ENCODE measurements at places on chromosomes 13 and 19. TPM values are rescaled to one million over a fixed set of nuclear protein-coding genes. Genes with fewer than 3 reads are reported as not detected.

NLRP11 gene
- total RNA-seq = not detected

MYBPC2 gene
- 1.9 TPM for total RNA-seq

NCLN gene
- 53.0 TPM for total RNA-seq

SACS gene
- total RNA-seq = 19.2 TPM

GRCh38 chr13:77774181-77774580 lies 76.7 kb downstream of the SLAIN1 start:
- no peak for DNase-seq

- DNase-seq = peak; percentile 37
These were observed 15.2 kb upstream of the CPB2 start for GRCh38 chr13:46119883-46120614.

- DNase-seq = no peak
These were observed 1169.6 kb downstream of the EFNB2 start for GRCh38 chr13:105365831-105366230.

DNA sequence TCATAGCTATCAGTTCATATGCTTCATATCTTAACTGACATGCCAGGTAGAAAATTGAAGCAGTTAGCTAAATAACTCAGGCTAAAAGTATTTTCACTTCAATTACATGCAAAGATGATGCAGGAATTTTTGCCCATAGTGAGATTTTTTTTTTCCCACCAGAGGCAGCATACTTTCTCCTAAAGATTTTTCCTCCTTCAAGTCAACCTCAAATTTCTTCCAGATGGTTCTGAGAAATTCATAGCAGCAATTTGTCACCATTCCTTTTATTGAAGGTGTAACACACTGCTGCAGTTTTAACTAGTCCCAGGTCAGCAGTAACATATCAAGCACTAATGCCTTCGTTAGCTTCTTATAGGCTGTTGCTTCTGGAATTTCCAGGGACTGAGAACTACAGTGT lies 141.9 kb downstream of the SUCLA2 start:
- no peak for DNase-seq

- no peak for DNase-seq
These were observed 16.8 kb downstream of the TEX29 start for GRCh38 chr13:111337206-111337605.

DNA sequence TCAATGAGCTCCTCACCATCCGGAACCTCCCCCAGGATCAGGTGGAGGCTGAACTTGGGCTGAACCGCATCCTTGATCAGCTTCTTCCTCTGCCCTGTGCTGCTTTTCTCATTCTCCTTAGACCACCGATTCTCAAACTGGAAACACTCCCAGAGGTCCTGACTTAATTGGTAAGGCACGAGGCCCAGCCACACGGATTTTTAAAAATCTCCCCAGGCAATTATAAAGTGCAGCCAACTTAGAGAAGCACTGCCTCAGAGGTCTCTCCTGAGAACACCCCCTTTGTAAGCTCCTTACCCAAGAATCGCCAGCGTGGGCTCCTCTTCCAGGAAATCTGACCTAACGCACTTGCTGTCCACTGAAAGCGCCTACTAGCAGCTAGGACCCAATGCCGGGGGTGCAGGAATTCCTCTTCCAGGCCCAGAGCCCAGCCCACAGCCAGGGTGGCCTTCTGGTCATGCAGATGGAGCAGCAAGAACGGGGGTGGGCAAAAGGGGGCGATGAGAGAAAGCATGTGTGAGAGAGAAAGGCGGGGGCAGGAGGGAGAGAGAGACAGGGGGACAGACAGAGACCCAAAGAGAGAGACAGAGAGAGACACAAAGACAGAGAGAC lies 66.9 kb upstream of the CACNA1A start:
- DNase-seq = no peak

DNA sequence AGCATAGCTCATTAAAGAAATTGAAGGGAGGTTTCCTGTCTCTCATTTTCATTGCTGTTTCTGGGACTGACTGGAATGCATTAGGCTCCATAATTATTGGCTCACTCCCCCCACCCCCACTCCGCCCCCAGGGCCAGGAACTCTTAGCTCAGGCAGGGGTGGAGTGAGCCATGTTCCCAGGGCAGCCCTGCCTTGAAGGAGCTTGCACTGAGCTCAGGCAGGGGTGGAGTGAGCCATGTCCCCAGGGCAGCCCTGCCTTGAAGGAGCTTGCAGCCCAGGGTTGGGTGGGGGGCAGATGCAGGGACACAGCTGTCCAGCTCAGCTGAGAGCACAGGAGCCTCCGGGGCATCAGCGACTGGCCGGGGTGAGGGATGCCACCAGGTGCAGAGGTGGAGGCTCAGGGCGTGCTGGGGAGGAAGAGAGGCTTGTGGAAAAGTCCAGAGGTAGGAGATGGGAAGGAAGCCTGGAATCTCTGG lies 39.1 kb upstream of the TFDP1 start:
- DNase-seq = no peak

- no peak for DNase-seq
These were observed 11.7 kb upstream of the IRGC start for GRCh38 chr19:43704002-43704705.

DNA sequence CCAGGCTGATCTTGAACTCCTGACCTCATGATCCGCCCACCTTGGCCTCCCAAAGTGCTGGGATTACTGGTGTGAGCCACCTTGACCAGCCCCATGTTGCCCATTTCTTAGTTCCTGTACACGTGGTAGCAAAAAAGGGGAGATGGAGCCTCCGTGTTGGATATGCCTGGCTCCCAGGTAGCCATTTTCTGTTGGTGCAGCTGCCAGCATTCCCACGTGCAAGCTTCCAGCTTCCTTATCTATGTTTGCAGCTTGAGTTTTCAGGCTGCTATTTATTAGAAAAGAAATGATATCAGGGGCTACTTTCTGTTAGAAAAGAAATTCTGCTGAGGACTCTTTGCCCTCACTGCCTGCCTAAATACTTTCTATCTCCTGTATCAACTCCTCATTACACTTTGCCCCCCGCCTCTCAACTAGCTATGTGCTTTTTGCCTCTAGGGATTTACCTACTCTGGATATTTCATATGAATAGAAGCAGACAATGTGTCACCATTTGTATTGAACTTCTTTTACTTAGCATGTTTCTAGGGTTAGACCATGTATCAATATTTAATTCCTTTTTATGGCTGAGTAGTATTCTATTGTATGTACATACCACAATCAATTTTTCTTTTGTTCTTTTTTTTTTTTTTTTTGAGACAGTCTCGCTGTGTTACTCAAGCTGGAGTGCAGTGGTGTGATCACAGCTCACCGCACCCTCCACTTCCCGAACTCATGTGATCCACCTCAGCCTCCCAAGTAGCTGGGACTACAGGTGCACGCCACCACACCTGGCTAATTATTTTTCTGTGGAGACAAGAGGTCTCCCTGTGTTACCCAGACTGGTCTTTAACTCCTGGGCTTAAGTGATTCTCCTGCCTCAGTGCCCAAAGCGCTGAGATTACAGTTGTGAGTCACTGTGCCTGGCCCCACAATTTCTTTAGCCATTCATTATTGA lies 3.4 kb upstream of the TMED1 start:
- DNase-seq = no peak

DNA sequence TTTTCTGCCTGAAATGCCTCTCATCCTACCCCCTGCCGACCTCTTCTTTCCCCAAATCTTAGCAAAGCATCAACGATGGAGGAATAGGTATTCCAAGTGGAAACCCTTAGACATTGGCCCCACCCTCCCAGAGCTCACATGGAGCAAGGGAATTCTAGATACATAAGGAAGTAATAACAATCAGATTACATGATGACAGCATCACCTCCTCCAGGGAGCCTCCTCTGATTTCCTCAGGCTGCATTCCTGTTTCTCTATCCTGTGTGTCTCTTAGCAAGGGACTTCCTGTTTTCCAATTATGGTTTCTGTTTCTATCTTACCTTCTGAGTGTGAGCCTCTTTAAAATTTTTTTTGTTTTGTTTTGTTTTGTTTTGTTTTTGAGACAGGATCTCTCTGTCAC lies 246.6 kb downstream of the TSHZ3 start:
- no peak for DNase-seq

DNA sequence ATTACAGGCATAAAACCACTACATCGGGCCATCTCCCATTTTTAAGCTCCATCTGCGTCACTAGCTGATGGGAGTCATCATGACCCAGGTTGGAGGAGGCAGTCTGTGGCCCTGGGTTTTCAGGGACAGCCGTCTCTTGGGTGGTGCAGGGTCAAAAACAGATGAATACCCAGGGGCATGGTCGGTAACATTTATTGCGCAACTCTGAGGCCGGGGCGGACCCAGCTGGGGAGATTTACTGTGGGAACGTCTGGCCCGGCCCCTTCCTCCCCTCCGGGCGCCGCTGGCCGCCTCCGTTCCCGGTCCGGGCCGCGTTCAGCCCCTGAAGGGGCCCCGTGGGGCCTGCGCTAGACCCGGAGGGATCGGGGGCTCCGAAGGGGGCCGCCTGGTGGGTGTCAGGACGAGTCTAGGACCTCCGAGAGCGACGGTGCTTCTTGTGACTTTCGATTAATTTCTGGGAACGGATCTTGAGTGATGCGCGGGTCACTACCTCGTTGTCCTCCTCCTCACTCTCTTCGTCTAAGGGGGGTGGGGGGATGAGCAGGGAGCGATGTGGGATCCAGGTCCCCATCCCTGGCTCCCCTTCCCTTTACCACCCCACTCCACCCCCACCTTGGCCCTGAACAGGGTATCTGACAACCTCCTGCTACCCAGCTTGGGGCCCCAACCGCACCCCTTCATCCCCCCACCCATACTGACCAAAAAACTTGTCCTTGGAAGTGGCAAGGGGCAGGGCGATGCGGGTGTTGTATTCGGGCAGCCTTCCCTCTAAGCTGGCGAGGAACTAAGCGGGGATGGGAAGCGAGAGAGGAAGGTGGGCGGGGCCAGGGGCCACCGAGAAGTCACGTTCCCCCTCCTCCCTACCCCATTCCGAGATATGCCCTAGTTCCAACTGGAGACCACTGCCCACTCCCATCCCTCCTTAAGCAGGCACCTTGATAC lies 1.6 kb upstream of the RGL3 start:
- no peak for DNase-seq

- DNase-seq = no peak
These were observed 381.4 kb downstream of the SLITRK6 start for GRCh38 chr13:85417807-85418206.

GRCh38 chr19:13961826-13962698 lies 9.8 kb downstream of the DCAF15 start:
- no peak for DNase-seq

DNA sequence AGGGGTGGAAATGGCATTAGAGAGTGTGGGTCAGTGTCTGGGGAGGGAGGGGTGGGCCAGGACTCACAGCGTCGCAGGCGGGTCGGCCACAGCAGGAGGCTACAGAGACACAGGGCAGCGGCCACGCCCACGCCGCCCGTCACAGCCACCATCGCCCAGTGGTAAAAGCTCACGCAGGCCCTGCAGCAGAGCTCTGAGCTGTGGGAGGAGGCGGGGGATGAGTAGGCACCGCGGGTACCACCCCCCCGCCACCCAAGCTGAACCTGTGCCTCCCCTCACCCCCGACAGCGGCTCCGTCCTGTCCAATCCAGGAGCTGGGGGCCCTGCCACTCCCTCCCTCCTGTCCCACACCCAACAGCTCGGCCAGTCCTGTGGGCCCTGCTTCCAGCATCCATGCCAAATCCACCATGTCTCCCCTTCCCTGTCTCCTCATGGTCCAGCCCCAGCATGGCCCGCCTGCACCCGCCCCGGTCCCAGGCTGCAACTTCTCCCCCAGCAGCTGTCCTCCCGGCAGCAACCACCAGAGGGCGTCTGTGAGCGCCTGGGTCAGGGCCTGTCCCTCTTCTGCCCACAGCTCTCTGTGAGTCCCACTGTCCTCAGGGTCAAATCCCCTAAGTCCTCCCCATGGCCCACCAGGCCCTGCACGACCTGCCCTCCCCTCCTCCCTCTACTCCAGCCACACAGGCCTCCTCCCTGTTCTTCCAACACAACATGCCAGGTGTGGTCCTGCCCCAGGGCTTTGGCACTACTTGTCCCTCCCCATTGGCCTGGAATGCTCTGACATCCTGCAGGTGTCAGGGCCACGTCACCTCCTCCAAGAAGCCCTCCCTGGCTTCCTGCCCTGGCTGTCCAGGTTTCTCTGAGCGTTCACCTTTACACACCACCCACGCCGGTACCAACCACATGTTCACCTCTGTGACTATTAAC lies 6.0 kb downstream of the TEKTIP1 start:
- peak; percentile 82 for DNase-seq

Data from mesothelial cell of epicardium (in vitro differentiated cells).